ENCODE measurements at places on chromosomes 4 and X. TPM values are rescaled to one million over a fixed set of nuclear protein-coding genes. Genes with fewer than 3 reads are reported as not detected.

DNA sequence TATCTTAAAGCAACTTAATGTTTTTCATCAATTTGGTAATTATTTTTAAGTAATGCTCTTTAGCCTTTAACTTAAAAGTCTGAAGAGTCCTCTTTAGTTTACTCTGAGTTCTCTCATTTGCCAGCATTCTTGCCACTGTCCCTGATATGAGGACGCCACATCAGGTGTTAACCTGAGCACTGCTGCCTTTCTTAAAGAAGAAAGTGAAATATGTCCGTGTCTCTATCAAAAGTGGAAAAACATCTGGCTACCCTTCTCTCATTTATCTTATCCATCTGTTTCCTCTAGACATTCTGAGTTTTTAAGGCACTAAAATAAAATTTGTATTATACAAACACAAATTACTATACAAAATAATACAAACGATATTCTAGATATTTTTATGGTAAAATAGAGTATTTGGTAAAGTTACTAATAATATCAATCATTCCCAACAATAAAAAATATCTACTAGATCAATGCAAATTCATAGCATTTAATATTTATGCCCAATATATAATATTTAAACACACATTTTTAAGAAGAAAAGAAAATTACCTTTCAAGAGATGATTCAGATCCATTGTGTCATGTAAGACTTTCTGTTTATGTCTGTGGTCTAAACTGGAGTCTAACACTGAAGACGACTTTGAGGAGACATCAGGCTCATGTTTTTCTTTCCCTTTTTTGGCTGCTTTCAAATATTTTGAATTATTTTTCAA is 14.0 kb downstream of the CFAP97 start:
- DNase-seq = no peak

- no peak for DNase-seq
These were observed 53.7 kb downstream of the DCTD start for GRCh38 chr4:182863501-182863900.

The TIGD4 gene
- 3.3 TPM for total RNA-seq

- no peak for DNase-seq
These were observed 2.3 kb downstream of the LAGE3 start for GRCh38 chrX:154476821-154477220.

The ETDB gene
- not detected for total RNA-seq

The PNMA6F gene
- total RNA-seq = 0.82 TPM

- DNase-seq = no peak
These were observed 695 bp upstream of the PIGA start for GRCh38 chrX:15336023-15336413.

- no peak for DNase-seq
These were observed 16.6 kb downstream of the SOWAHB start for GRCh38 chr4:76881375-76881774.

- no peak for DNase-seq
These were observed 163.3 kb upstream of the SPRY1 start for GRCh38 chr4:123233136-123233768.

DNA sequence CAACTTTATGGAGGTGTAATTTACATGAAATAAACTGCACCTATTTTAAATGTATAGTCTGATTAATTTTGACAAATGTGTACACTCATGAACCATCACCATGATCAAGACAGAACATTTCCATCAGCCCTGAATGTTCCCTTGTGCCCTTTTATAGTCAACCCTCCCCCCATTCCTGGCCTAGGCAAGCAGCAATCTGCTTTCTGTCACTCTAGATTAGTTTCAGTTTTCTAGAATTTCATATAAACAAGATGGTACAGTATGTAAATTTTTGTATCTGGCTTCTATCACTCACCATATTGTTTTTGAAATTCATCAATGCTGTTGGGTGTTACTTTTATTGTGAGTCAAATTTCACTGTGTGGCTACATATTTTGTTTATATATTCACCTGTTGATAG is 234.2 kb upstream of the RPS6KA3 start:
- no peak for DNase-seq

GRCh38 chr4:177287255-177287654 is 22.4 kb upstream of the NEIL3 start:
- no peak for DNase-seq

- DNase-seq = no peak
These were observed 151.7 kb upstream of the TBL1X start for GRCh38 chrX:9312922-9313867.

GRCh38 chr4:60089546-60090273 is 1110.4 kb upstream of the ADGRL3 start:
- no peak for DNase-seq

DNA sequence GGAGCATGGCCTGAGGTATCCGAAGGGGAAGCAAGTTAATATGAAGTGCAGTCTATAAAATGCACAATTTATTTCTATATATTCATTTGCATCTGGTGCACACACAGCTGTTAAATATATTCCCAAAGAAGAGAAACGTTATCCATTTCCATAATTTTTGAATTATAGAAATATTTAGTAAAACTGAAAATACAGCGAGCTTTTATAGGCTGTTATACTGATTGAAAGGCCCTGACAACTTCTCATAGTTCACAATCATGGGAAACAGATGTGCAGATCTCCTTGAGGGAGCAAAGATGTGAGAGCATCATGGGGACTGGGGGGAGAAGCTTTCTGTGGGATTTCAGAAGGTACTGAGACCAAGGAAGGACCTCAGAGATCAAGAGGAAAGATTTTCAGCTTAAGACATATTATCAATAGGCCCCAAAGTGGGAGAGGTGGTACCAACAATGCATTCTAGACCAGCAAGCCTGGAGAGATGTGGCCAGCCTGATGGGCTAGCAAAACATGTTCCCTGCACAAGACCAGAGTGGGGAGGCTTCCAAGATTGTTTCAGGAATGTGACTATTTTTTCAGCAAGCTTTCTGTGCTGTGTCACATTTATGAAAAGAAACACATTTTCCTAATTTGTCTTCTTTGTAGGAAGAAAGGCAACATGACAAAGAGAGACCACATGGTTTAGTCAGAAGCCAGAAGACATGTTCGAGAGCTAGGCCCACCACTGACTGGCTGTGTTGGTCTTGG is 256.0 kb upstream of the SFRP2 start:
- no peak for DNase-seq
